ENCODE measurements at places on chromosomes 5 and 9.
A peak's percentile ranks its signal among the peaks of the same experiment; 100 is the strongest.

DNA sequence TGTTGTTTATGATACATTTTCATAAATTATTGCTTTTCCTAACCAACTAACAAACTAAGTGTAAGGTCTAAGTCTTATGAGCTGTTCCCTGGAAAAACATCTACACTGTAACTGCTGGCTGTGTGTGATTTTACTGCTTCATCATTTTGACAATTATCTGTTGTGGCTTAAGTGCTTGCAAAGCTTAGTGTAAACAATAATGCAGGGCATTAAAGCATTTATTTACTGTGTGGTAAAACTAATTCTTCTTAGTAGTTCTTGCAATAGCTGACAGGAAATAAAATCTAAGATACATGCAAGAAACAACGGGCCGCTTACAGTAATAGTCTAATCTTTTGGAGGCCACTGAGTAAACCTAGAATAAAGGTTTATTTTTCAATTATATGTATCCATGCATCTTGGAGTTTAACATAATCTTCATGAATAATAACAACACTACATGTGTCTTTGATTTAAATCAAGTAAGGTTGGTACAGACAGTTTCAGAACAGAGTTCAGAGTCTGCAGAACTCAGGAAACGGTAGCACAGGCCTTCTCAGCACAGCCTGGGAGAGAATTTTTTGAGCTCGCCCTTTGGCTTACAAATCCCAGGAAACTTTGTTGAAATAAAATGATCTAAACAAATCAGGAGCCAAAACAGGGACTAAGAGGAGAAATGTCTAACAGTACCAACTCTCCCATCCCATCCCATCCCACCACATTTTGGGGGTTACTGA lies 473.1 kb downstream of the NR2F1-AS1 start:
- DNase-seq = peak; percentile 96

DNA sequence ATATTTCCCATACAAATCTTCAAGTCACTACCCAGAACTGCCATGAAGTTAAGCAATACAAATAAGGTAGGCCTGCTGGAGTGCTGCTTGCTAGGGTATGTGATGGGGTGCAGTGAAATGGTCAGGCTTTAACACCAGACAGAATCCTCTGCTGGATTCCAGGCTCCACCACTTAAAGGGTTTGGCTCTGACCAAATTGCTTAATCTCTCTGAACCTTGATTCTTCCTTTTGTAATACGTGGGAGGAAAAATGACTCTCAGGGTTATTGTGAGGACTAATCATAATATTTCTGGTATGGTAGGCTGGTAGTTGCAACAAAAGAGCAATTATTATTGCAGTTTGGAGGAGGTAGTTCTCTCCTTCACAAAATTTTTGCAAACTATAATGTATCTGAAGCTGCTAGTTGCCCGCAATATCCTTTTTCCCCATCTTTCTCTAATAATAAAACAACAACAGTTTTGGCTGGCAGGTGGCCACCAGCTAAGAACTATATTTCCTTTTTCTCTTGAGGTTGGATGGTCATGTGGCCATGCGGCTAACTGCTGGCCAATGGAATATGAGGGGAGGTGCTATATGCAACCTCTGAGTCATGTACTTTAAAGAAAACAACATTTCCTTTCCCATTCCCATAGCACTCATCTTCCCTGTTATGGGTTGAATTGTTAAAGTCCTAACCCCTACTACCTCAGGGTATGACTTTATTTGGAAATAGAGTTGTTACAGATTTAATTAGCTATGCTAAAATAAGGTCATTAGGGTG lies 44.1 kb downstream of the CCL28 start:
- peak; percentile 18 for DNase-seq

- no peak for DNase-seq
Measured at GRCh38 chr5:87103616-87104287, 163.9 kb upstream of the RASA1 start.

DNA sequence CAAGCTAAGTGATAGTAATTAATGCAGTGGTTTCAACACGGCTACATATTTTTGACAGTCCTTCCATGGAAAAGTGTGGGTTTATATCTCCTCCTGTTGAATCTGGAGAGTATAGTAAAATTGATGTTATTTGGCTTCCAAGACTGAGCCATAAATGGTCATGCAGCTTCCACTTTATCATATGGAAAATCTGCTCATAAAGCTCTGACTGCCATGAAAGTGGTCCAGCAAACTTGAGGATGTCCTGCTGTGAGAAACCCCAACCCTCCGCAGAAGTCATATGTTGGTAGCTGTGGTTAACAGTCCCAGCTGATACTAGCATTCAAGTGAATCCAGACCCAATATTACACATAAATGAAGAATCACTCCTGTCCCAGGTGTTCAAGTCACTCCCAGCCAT lies 378.3 kb downstream of the KCTD16 start:
- DNase-seq = peak; percentile 31

GRCh38 chr5:155750571-155750970 lies 576.4 kb upstream of the SGCD start:
- no peak for DNase-seq

GRCh38 chr5:58245476-58245840 lies 214.4 kb downstream of the PLK2 start:
- DNase-seq = no peak

- no peak for DNase-seq
Measured at GRCh38 chr9:131642496-131643083, 97.3 kb downstream of the PRRT1B start.

DNA sequence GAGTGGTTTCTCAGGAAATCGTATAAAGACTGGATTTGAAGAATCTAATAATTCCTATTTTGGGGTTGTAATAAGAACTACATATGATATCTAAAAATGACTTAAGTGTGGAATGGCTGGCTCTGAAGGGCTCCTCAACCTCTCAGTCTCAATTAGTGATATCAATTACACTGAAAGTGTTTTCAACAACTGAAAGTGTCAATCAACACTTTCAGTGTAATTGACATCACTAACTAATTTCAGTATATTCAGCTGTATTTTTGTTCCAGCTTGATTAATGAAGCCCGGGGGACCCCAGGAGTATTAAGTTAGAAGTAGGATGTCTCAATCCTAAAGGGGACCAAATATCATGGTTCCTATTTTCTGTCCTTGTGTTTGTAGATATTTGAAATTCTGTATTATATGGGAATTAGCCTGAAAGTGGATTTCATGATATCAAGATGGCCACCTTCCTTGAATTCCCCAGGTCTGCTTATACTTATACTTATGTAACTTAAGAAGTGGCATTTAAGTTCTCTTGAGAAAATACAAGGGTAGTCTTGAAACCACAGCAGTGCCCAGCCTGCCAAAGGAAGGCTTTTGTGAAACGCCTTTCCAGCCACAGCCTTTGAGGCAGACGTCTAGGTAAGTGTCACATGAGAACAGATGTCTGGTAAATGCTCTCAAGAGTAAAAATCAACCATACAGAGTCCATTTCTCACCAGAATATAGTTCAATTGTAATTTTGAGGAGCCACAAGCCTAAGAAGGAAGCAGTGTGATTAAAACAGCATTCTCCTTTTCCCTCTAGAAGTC lies 4.6 kb downstream of the BASP1 start:
- peak; percentile 55 for DNase-seq

- DNase-seq = no peak
Measured at GRCh38 chr5:129113867-129114266, 19.3 kb downstream of the ISOC1 start.

DNA sequence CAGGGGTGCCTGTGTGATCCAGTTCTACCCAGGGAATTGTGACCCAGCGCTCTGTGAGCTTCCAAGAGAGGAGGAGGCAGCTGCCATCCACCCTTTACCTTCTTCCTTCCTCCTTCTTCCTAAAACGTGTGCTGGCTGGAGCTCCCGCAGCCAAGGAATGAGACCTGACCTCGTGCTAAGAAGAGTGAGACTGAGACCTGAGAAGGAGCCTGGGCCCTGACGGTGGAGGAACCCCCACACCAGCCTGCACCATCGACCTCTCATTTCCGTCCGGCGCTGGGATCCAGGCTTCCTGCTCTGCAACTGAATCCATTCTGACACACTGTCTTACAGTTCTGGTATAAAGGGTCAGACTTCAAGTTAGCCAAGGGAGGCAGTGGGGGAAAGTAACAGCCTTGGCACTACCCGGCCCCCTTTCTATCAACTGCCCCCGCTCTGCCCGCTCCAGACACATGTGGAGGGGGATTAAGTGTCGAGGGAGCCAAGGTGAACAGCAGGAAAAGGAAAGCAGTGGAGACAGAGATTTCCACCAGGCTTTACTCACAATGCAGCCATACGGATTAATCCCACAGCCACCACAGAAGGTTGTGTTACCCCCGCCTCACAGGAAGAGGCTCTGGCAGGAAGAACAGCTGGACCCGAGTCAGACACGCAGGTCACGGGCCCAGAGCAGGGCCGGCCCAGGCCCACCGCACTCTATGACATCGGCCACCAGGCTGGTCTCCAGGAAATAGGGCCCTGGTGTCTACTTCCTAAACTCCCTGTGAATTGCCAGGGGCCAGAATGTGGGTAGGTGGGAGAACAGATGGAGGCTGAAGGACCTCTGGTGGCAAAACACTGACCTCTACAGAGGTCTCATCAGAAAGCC lies 15.8 kb downstream of the MGAT1 start:
- DNase-seq = no peak

GRCh38 chr5:39587675-39588074 lies 162.9 kb upstream of the DAB2 start:
- no peak for DNase-seq

DNA sequence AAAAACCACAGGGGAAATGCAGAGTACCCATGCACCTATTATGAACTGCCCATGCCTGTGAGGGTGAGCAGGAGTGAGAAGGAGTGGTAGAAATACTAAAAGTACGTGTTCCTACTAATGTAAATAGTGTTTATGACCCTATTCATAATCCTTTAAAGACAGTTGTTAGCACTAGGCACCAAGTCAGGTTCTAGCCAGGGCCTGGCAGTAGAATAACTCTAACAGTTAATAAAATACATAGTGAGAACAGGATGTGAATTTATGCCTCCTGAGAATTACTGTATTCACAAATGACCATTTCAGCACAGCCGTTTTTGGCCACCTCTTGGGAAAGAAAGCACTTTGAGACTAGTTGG lies 103.2 kb upstream of the TARS1 start:
- DNase-seq = no peak

- DNase-seq = peak; percentile 53
Measured at GRCh38 chr9:4366591-4367330, 66.9 kb upstream of the GLIS3 start.

- DNase-seq = no peak
Measured at GRCh38 chr5:10665799-10666198, 95.2 kb downstream of the DAP start.

- no peak for DNase-seq
Measured at GRCh38 chr9:70131296-70131695, 87.6 kb downstream of the MAMDC2 start.

- no peak for DNase-seq
Measured at GRCh38 chr5:32029261-32029660, 144.9 kb downstream of the GOLPH3 start.

- peak; percentile 38 for DNase-seq
Measured at GRCh38 chr9:86246752-86247161, 12.7 kb downstream of the C9orf153 start.

GRCh38 chr5:19555436-19555835 lies 432.6 kb downstream of the CDH18 start:
- no peak for DNase-seq

GRCh38 chr5:72555871-72556270 lies 48.7 kb upstream of the ZNF366 start:
- no peak for DNase-seq

DNA sequence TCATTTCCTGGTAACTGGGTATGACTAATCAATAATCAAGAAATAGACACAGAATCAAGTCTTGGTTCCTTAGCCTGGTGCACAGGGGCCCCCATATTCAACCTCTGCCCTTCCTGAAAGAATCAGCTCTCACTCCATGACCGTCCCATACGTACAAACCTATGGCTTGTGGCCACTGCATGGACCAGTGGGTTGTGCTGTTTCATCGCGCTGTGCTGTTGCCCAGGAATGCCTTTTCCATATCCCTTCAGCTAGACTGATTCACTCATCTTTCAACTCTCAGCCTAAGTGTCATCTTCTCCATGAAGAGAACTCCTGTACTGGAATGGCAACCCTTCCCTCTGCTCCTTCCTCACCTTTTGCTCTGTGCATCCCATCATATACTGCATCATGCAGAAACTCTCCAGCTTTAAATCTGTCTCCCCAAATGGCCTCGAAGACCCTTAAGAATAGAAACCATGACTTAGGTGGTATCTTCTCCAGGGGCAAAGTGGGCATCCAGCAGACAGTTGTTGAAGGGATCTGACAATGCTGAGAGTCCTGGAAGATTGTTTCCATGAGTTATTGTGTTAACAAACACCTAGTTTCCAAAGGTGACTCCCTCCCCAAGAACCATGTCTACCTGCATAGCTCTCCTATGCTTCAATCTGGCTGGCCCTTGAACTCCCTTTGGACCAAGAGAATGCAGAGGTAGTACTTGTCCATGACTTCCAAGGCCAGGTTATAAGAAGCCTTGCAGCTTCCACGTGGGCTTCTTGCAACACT lies 180.8 kb downstream of the ACTL7B start:
- DNase-seq = no peak

DNA sequence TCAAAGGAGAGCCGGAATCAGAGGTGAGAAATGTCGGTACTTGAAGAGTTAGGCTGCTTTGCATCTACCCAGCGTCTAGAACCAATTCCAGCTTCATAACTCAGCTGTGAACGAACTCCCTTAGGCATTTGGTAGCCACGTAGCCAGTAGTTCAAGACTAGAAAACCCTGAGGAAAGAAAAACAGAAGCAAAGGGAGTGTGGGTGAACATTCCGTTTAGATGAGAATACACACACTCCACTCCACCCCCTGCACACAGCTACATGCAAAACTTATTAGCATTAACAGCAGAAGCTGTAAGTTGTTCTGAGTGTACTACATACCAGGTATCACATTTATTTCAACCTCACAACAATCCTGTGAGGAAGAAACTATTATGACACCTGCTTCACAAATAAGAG lies 78.3 kb downstream of the SMIM23 start:
- DNase-seq = peak; percentile 78

DNA sequence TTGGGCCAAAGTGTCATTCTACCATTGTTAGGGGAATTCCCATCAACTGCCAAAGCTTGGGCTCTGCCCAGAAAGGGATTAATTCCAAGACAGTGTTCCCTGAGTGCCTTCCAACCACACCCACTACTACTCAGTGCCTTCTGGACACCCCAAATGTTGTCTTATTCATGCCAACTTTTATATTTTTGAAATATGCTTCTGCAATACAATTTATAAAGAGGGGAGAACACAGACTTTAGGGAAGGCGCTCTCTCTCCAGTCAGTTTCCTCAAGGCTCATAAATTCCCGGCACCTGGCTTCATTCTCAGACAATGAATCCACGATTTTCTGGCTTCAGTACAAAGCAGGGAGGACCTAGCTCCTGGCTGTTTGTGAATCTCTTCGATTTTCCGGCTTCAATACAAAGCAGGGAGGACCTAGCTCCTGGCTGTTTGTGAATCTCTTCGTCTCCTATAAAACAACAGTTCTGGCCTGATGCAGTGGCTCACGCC lies 120.1 kb upstream of the MYO10 start:
- no peak for DNase-seq

DNA sequence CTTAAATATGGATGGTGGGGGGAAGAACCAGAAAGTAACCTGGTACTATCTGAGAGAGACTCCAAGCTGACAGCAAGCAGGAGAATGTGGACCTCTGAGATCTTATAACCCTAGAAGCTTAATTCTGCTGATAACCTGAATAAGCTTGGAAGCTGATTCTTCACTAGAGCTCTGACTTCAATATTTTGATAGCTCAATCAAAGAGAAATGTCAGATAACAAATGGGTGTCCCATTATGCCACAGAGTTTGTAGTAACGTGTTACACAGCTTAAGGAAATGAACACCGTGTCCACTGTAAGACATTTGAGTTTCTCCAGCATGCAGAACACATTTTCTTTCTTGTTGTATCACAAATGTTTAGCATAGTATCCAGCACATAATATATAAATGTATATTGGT lies 626.7 kb downstream of the CDH12 start:
- DNase-seq = no peak
